ENCODE measurements at places on chromosomes 6 and 20.

- no peak for DNase-seq
Measured at GRCh38 chr6:66094615-66095014, 387.6 kb upstream of the EYS start.

GRCh38 chr20:62587757-62588402, 54.4 kb upstream of the SLCO4A1 start:
- no peak for DNase-seq

DNA sequence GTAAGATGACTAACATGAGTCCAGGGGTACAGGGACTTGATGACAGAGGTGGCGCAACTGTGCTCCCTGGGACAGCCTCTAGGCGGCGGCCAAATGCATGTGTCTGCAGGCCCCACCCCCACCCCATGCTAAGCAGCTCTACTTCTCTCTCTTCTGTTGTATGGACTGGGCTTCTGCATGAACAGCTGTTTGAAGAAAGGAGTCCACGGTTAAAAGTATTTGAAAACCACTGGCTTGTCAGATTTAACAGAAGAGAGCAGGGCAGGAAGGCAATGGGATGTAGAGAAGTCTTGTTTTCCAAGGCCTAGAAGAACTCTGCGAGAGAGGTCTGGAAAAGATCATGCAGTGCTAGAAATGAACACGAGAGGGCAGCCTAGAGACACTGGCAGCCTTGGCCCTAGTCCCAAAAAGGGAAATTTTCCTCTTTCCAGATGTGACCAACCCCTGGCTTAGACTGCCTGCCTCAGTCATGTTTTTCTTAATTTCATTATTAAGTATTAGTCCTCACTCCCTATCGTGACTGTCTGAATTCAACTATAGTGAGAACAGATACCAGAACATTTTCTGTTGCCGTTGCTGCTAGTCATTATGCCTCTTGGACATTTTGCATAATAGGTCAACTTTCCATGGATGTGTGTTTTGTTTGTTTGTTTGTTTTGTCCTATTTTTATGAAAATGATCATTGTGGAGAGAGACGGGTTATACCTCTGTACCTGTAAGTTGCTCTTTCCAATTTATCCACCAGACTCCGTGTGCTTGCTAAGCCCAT, 265.0 kb downstream of the ADGRG6 start:
- peak; percentile 54 for DNase-seq

GRCh38 chr6:82589509-82590206, 226.0 kb downstream of the TPBG start:
- DNase-seq = peak; percentile 59

DNA sequence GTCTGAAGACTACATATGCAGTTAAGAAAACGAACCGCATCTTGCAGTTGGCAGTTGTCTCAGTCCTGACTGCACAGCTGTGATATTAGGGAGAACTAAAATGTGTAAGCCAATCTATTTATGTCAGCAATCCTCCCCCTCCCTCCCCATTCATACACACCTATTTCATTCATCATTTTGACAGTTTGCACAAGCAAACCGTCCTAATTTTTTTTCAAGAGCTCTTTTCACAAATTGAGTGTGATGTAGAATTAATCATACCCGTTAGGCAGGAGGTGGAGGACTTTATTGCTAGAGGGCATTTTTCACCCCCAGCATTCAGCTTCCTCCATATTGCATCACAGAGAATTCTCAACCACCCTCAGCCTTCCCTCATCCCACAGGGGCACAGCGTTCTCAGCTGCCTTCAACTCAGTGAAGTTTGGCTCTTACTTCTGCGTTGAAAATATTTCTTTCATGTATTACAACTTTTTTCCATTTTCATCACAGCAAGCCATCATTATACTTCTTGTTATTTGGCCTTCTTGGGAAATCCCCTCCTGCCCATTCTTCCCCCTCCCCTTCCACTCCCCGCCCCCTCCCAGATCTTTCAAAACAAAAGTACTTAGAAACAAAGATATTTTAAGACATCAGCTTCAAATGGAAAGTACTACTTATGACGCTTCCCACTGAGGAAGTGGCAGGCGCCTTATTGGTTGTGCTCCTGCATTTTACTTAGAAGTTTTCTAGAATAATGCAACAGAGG, 37.5 kb downstream of the NOX3 start:
- DNase-seq = no peak

DNA sequence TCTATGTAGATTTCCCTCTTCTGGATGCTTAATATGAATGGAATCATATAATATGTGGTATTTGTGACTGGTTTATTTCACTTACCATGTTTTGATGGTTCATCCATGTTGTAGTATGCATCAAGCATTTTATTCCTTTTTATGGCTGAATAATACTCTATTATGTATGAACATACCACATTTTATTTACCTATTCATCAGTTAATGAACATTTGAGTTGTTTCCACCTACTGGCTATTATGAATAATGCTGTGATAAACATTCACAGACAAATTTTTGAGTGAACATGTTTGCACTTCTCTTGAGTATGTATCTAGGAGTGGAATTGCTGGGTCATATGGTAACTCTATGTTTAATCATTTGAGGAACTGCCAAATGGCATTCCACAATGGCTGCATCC, 14.9 kb upstream of the ZNF451 start:
- no peak for DNase-seq

DNA sequence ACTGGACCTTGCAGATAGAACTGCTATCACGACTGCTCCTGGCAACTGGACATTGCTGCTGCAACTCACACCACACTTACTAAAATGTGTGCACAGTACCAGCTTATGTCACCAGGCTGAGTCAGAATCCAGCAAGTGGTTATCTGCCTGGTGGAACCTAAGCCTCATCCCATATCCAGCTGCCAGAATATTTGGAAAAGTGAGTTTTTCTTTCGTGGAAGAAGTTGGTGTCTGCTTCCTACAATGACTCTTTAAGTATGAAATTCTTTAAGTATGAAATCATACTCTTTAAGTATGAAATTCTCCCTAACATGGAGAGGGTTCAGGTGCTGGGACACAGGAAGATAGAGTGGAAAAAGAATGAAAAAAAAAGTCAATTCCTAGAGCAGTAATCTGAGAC, 16.4 kb upstream of the POLR1H start:
- DNase-seq = no peak

GRCh38 chr6:15352220-15352619, 106.4 kb downstream of the JARID2 start:
- DNase-seq = no peak

GRCh38 chr6:25009393-25009710, 73.6 kb upstream of the RIPOR2 start:
- no peak for DNase-seq

GRCh38 chr20:21103582-21104465, 2.3 kb downstream of the LINC00237 start:
- no peak for DNase-seq

DNA sequence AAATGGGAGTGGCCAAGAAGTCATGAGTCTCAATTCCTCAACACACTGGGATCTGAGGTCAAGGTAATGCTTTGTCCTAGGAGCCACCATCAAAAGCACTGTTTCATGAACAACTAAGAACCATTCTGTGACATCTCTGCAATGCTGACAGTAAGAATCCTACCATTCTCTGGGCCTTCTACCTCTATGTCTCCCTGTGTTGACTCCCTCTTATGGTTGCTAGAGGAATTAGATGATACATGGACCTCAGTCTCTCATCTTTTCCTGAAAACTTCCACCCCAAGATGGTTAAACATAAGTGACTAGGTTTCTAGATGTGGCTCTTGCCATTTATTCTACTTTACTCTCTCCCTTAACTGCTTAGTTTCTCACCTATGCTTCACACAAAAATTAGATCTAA, 9.1 kb downstream of the MTRF1L start:
- no peak for DNase-seq

DNA sequence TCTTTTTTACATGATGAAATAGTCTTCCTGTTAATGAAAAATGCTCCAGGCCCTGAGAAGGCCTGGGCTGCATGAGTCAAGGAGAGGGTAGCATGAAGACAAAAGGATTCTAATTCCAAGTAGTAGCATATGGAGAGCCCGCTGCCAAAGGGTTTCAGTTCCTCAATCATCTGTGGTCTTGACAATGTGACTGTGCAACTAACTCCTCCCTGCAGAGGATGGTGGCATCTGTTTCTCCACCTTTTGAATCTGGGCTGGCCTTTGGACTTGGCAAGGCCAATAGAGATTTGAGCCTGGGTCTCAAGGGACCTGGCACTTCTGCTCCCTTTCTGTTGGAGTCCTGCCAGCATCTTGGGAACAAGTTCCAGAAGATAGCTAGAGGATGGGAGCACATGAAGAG, 35.1 kb upstream of the ANKEF1 start:
- no peak for DNase-seq

GRCh38 chr20:14488212-14488611, 150.8 kb upstream of the FLRT3 start:
- no peak for DNase-seq

GRCh38 chr20:38126932-38127621, 38.0 kb downstream of the TGM2 start:
- no peak for DNase-seq

- DNase-seq = no peak
Measured at GRCh38 chr6:159973406-159973805, 4.5 kb downstream of the IGF2R start.

DNA sequence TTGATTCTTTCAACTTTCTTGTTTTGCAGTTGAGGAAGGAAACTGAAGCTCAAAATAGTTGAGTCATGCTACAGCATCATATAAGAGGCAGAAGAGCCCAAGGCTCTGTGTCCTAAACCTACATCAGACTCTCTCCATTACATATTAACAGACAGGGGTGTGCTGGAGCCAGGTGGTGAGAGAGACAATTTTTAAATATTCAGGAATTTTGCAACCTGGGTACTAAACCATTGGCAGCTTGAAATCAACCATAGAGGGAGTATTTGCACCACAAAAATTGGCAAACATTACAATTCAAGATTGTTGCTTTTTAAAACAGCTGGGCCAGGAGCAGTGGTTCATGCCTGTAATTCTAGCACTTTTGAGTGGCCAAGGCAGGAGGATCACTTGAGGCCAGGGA, 65.8 kb upstream of the SOX4 start:
- no peak for DNase-seq

Measured in NCI-H526 (cell line).